ENCODE measurements at places on chromosomes 5 and 9.
A peak's percentile ranks its signal among the peaks of the same experiment; 100 is the strongest.

DNA sequence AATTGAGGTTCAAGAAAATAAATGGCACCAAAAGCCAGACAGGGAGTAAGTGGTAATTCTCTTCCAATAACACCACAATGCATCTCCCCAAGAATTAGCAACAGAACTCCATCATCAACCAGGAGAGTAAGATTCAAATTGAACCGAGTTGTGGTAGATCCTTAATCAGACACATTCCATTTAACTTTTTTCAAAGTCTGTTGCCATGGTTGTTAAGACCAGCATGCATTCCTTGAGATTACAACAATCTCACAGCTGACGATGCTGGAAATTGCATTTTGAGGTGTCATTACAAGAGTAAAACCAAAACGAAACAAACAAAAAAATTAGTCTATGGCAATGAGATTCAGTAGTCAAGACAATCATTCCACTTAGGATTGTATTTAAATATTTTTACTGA, 78.9 kb upstream of the ZNF462 start:
- no peak overlapping the region for H3K27ac ChIP-seq
- no peak overlapping the region for H3K4me3 ChIP-seq
- no peaks in the 10 kb centered on the region for H3K4me1 ChIP-seq
- no peaks in the 10 kb centered on the region for H3K36me3 ChIP-seq
- H3K27me3 ChIP-seq = no peaks in the 10 kb centered on the region

DNA sequence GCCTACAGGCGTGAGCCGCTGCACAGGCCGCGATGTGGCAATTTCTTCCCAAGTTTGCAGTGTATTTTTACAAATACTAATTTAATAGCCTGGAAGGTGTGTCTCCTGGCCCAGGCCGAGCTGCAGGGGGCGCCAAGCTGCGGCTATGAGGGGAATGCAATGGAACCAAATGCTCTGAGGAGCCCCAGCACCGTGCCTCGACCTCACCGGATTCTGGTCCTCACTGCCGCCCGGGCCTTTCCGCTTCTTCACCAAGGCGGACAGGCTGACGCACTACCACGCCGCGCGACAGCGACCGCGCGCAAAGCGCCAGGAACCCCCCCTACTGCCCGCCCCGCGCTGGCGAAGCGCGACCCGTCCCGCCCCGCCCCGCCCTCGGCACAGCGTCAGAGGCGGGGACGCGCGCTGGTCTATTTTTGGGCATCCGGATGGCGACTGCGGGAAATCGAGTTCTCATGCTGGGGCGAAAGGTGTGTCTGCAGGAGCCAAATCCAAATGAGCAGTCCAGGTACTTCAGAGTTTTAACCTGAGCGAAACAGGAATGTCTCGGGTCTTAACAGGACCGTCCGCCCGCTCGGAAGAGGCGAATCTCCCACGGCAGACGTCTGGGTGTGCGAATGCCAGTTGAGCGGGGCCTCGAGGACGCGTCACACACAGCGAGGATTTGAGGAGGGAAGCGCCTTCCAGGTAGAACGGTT, 31.7 kb upstream of the PRXL2C start:
- H3K4me3 ChIP-seq = peak overlapping the region; percentile 30
- no peaks in the 10 kb centered on the region for H3K36me3 ChIP-seq
- H3K4me1 ChIP-seq = no peaks in the 10 kb centered on the region
- DNase-seq = peak; percentile 77
- H3K27ac ChIP-seq = peak overlapping the region; percentile 65

DNA sequence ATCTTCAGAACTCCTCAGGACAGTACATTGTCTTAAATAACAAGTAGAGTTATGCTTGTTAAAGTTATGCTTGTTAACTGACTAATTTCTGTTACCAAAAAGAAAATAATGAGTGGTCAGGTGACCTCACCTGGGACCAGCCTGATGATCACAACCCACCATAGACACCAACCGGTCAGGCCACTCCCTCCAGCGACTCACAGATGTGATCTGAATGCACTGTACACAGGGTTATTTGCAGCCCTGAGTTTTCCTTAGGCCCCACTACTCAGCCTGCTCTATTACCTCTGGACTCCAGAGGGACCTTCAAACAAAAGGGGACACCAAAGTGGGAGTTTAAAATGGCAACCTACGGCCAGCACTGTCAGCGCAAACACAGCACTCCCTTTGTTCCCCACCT, 55.3 kb downstream of the ARSB start:
- no peaks in the 10 kb centered on the region for H3K36me3 ChIP-seq
- no peaks in the 10 kb centered on the region for H3K27me3 ChIP-seq
- no peak for DNase-seq
- no peak overlapping the region for H3K27ac ChIP-seq
- no peaks in the 10 kb centered on the region for H3K4me1 ChIP-seq

DNA sequence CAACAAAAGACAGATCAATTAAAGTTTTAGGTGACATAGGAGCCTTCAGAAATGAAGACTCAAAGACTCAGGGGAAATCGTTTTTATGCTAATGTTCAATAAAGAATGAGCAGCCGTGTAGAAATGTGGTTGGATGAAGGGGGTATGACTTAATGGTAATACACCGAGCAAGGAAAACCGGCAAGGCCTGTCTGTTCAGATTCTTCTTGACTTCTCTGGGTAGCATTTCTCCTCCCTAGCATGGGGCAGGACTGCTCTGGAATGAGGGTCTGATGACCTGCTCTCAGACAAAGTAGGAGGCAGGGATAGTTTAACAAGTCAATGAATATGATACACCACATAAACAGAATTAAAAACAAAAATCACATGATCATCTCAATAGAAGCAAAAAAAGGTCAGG, 487.4 kb downstream of the ZNF608 start:
- H3K36me3 ChIP-seq = no peaks in the 10 kb centered on the region
- no peak overlapping the region for H3K4me3 ChIP-seq
- peaks cover 14% of the 10 kb centered on the region for H3K4me1 ChIP-seq
- H3K27me3 ChIP-seq = no peaks in the 10 kb centered on the region
- H3K27ac ChIP-seq = no peak overlapping the region
- DNase-seq = no peak

GRCh38 chr9:109331353-109331752, 10.5 kb upstream of the EPB41L4B start:
- H3K4me1 ChIP-seq = peaks cover 10% of the 10 kb centered on the region
- no peaks in the 10 kb centered on the region for H3K27me3 ChIP-seq
- no peak for DNase-seq
- no peak overlapping the region for H3K27ac ChIP-seq

DNA sequence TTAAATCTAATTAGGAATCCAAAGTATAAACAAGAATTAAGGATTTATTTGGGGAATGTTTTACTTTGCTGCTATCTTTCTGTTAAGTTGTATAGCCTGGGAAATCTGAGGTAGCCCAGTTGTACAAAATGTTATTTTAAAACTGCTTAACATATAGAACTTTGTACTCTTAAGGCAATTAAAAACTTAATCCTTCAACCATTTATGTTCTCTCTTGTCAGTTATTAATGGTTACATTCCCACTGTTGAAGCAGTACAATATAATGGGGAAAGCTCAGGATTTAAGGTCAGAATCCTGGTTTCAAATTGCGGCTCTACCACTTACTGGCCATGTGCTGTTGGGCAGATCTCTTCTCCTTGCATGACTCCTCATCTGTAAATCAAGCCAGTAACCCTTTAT, 32.7 kb downstream of the FBXO38 start:
- H3K27ac ChIP-seq = no peak overlapping the region
- no peaks in the 10 kb centered on the region for H3K27me3 ChIP-seq
- no peak for DNase-seq

All from hepatocyte (in vitro differentiated cells).